Activated gamma-delta T cell (primary cell): ENCODE measurements at places on chromosomes 6 and 20.

GRCh38 chr6:14273191-14273590, 155.6 kb downstream of the CD83 start:
- no peak for DNase-seq

- no peak for DNase-seq
Measured at GRCh38 chr6:125232466-125232865, 69.3 kb downstream of the HDDC2 start.

- no peak for DNase-seq
Measured at GRCh38 chr6:109342506-109342905, 39.8 kb downstream of the CD164 start.

- DNase-seq: no peak
Measured at GRCh38 chr20:13816757-13817156, 31.9 kb downstream of the NDUFAF5 start.

DNA sequence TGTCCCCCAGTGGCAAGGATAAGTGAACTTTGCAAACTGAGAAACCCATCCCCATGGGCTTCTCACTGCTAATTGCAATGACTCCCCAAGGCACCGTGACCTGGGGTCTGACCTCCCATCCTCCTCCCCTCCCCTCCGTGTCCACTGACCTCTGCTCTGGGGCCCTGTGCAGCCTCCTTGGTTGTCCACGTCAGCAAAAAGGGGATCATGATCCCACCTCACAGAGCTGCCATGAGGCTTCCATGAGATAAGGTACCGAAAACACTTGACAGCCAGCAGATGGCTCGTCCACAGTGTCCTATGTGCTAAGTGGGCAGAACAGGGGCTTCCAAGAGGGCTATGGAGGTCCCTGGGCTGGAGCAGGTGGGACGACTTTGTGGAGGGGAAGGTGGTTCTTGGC, 104.5 kb downstream of the GRM4 start:
- no peak for DNase-seq

GRCh38 chr20:52888096-52888495, 84.1 kb upstream of the TSHZ2 start:
- no peak for DNase-seq

DNA sequence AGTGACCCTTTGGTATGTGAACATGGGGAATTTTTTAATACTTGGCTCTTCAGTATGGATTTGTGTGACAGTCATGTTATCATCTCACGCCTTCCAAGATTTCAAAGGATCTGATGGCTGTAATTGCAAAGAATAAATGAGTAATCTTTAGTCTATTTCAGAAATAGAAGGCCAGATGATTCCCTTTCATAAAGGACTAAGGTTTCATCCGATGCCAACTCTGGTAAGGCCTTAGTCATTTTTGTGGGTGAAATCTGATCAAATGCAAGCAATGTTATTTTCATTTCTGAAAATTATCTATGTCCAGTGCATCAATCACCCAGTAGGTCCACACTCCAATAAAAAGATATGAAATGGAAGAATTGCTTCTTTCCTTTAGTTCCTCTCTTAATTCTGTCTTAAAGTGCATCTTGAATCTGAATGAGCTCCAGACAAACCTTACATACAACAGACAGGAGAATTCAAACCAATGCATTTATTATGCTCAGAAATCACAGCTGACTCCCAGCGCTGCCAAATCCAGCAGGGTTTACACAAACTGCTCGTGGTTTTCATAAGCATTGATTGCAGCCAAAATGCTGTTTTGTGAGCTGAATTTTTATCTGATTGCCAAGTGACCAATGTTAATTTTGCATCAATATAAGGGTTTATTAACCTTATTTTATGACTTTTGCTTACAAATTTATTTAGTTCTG, 565.2 kb upstream of the MARCKS start:
- DNase-seq: no peak

GRCh38 chr6:105330913-105331312, 72.0 kb downstream of the PREP start:
- DNase-seq: no peak

DNA sequence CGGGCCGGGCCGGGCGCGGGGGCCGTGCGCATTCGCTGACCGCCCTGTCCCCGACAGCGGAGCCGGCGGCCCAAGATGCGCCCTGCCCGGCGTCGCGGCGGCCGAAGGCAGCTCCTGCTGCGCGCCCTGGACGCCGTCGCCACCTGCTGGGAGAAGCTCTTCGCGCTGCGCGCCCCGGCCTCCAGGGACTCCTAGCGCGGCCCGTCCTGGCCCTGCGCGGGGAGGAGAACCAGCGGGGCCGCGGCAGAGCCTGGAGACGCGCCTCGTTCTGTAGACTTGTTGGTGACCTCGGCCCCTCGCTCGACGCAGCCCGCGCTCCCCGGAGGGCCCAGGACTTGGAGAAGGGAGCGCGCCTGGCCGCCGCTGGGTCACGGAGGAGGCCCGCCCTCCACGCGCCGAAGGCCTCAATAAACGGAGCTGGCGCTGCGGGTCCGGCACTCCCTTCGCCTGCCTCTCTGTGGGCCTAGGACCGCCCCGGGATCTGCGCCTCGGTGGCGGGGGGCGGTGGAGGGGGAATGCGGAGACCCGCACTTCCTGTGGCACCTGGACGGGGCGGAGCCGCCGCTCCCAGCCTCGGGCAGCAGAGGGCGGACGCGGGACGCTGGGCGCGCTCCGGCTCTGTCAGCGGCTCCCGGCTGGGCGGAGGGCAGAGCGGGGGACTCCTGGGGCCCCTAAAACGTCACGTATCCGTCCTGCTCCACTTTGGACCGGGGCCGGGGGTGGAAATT, 2.7 kb downstream of the C20orf204 start:
- DNase-seq: peak; percentile 49

DNA sequence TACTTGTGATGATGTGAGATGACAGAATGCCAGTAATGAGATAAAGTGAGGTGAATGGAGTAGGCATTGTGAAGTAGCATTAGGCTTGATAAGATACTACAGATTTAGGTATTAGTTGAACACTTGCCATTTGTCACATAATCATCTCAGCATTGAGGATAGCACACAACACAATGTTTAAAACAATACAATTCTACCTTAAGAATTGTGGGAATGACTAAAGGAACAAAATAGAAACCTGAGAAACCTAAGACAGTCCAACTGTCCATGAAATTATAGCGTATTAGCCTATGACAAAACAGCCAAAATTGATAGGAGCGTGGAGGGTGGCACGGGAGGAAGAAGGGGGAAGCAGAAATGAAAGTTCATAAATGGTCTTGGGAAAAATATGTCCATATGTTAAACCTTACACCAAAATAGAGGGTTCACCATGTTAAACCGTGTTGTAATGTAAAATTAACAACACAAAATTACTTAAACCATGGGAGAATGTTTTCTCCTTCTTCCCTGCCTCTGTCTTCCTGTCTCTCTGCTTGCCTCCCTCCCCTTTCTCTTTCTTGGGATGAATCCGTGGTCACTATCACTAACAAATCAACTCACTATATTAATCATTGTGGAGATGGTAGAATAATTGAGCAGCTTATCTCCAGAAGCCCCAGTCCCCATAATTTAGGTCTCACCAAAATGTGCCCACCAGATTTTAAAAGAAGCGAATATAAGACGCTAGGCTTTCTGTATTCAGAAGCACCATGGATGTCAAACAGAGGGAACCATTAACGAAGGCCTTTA, 33.0 kb upstream of the HFE start:
- DNase-seq: no peak

DNA sequence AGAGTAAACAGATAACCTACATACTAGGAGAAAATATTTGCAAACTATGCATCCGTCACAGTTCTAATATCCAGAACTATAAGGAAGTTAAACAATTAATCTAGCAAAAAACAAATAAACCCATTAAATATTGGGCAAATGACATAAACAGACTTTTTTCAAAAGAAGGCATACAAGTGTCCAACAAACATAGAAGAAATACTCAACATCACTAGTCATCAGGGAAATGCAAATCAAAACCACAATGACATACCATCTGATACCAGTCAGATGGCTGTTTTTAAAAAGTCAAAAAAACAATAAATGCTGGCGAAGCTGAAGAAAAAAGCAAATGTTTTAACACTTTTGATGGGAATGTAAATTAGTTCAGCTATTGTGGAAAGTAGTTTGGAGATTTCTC, 1117.7 kb upstream of the MAP3K7 start:
- no peak for DNase-seq

DNA sequence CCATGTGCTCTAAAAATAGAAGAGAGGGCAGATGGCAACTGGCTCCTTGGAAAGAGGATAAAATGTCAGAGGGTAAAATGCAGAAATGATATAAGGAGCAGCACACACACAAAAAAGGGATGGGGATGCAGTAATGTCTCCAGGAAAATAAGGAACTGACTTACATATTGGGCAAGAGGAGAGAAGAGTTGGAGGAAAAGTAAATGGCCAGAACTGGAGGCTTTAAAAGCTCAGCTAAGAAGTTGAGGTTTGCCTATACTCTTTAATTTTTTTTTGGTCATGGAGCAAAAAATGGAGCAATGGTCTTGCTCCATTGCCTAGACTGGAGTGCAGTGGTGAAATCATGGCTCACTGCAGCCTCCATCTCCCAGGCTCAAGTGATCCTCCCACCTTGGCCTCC, 93.7 kb downstream of the SULF2 start:
- no peak for DNase-seq

- no peak for DNase-seq
Measured at GRCh38 chr20:47355489-47356219, 845 bp downstream of the ZMYND8 start.

GRCh38 chr6:900716-901605, 208.0 kb upstream of the EXOC2 start:
- no peak for DNase-seq

DNA sequence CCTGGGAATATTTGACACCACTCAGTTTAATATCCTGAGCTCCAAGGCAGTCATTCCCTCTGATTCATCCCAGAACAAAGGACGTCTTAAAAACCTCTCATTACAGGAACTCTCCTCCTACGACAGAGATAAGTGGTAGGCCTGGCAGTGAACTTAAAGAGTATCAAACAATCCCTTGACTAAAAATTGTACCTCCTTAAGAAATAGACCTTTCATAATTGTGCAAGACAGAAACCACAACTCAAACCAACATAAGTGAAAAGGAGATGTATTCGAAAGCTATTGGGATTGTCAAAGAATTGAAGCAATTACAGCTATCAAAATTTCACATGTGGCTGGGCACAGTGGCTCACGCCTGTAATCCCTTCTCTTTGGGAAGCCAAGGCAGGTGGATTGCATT, 19.1 kb upstream of the BNIP5 start:
- DNase-seq: no peak

DNA sequence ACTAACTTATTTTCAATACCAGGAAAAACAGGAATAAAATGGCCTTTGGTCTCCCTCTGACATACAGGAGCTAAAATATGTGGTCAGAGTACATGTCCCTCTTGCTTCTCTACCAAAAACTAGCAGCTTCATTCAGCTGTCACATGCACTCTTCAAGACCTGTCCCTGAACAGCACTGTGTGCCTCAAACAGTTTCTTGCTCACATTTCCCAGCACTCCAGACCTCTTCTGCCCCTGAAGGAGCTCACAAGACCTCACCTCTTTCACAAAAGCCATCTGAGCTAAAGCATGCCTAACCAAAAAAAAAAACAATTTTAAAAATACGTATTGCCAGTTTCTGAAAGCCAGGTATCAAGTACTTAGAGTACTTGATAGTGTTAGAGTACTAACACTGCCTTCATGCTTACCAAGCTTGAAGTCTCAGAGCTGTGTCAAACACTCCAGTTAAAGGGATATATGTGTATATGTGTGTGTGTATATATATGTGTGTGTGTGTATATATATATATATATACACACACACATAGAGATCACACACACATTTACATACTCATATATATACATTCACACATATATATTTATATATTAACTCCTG, 148.3 kb upstream of the POU3F2 start:
- DNase-seq: no peak

- no peak for DNase-seq
Measured at GRCh38 chr6:37535759-37536490, 36.2 kb upstream of the CCDC167 start.
